ENCODE measurements at places on chromosomes 7 and 10.
A peak's percentile ranks its signal among the peaks of the same experiment; 100 is the strongest.

DNA sequence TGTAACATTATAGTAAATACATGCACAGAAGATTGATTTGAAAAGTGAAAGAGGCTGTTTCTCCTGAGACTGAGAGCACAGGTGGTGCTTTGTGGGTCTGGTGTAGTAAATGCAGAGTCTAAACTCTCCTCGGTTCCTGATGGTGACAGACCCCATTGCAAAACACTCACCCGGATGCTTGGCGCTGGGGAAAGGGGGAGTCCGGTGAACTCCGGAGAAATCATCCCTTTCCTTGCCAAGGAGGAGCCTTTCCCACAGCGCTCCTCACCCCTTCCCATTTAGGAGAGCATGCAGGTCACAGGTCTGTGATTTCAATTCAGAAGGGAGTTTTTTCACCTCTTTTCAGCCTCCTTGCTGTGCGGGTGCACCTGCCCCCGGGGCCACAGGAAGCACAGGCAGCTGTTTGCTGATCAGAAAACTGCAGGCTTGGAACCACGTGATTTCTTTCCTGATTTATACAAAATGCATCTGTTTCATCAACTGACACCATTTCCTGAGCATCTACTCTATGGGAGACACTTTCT is 75.6 kb upstream of the LYZL2 start:
- peak; percentile 67 for DNase-seq

DNA sequence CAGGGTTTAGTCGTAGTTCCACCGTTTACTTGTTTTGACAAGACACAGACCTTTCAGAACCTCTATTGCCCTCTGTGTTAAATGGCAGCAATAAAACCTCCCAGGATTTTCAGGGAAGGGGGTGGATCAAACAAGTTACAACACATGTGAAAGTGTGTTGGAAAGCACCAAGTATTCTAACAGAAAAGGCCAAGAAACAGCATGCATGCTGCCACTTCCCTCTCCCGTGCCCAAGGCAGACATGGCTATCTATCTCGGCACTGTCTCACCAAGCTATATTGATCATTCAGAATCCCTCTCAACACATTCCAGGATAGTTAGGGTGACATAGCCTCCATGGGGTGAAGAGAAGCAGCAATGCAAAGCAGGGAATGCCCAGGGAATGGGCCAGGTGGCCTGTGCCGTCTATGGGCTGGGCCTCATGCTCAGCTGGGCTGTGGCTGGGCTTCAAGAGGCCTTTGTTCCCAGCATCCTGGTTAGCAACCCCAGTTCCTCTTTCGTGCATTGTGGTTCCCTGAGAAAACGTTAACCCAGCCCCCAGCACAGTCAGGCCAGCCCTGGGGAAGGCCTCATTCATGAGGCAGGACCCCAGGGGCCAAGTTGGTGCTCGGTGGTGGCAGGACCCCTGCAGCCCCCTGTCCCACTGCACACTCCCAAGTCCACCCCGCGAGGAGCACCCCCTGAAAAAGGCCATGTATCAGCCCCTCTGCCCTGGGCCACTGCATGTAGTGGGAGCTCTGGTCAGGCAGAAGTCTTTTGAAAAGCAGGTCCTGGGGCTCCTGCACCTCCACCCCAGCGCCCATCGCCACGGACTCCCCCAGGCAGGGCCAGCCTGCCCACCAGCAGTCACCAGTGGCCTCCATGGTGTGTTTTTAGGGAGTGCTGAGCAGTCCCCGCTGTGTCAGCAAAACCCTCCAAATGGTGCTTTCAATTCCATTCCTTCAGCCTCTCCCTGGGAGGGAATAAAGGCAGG is 25.5 kb downstream of the VSIR start:
- no peak for DNase-seq

DNA sequence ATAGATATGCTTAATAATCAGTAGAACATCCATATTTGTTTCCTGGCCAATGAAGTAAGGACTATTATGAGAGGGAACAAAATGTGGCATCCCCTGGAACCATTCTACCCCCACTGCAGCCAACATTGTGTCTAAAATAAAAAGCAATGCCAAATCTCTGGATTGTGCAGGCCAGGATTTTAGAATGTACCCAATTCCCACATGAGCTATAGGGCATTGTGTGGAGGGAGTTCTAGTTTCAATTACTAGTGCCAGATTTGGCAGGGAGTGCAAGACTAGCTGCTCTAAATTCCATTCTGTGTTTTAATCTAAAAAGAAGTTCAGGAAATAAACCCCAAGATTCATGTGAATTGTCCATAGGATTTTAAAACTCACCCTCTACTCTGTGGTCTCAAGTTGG is 112.3 kb downstream of the HGF start:
- no peak for DNase-seq

GRCh38 chr7:139898483-139898882 is 69.4 kb downstream of the TBXAS1 start:
- no peak for DNase-seq

DNA sequence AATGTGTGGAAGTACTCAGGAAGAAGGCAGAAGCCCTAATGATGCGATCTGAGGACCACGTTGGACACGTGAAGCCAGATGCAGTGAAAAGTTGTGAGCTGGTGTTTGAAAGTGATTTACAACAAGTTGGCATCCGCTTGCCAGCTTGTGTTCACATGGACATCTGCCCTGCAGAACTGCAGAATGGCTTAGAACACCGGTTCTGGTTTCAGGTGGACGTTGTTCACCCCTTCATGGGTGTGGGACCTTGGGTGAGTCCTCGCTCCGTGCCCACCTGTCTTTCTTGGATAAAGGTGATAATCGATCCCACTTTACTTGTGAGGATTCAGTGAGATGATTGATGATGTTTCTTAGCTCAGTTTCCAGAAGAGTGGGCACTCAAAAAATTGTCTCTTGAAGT is 53.8 kb downstream of the CAMK1D start:
- no peak for DNase-seq

DNA sequence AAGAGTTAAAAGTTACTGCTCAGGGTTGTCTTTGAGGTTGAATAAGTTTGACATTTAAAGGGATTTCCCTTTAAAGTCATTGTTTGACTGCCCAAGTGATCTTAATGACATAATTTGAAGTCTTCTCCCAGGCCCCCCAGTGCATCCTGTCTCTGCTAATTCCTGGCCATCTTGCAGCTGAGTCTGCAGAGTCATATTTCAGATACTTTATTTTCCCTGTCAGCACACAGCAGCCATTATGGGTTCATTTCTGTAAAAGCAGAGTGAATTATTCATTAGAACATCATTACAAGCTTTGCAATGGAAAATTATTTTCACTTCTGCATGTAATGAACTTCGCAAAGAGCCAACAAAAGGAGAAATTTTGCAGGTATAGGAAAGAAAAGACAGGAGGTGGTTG is 536.6 kb downstream of the GALNT17 start:
- DNase-seq: no peak

- DNase-seq: no peak
Measured at GRCh38 chr10:10361301-10361885, 656.3 kb upstream of the CELF2 start.

- no peak for DNase-seq
Measured at GRCh38 chr10:59695637-59696036, 14.0 kb downstream of the SLC16A9 start.

DNA sequence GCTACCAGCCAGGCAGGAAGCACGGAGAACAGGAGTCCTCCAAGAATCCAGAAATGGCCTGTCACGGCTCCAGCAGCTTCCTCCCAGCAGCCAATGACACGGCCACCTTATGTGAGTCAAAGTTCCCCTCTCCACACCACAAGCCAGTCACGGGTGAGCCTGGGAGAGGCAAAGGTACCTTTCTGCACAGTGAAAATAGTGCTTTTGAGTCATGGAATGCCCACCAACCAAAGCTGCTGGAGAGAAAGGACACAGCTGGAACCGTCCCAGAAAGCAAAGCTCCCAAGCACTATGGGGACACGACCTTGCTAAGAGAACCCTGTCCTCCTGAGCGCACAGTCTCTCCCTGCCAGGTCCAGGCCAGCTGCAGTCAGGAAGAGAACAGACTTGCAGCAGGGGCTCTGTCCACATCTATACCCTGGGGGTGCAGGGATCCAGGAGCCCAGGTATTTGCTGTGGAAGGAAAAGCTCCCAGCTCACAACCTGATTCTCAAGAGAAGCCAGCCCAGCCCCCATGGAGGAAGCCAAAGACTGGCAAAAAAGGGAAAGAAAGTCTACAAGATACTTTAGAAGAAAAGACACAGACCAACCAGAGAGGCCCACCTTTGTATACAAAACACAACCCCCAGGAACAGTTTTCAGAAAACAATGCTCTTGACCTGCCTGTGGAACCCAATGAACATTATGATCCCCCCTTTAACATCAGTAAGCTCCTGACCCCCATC is 24.4 kb downstream of the C10orf71 start:
- DNase-seq: no peak

GRCh38 chr7:34013421-34013820 is 108.1 kb downstream of the BMPER start:
- DNase-seq: no peak

GRCh38 chr7:36523371-36524101 is 133.9 kb downstream of the ANLN start:
- no peak for DNase-seq

DNA sequence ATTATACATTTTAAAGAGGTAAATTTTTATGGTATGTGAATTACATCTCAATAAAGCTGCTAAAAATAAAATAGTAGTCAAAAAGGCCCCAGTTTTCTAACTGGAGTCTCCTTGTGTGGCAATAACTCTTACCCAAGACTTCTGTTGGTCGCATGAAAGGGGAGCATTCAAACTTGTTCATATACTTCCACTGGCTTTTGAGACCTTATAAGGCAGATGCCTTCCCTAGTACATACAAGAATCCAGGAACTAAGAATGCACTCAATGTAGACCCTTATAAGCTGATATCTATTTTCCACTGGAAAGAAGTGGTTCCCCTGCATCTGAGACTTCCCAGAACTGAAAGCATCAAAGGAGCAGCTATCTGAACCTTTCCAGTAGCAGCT is 13.0 kb downstream of the BCAP29 start:
- no peak for DNase-seq

GRCh38 chr7:128726059-128726736 is 13.0 kb upstream of the CALU start:
- DNase-seq: no peak

DNA sequence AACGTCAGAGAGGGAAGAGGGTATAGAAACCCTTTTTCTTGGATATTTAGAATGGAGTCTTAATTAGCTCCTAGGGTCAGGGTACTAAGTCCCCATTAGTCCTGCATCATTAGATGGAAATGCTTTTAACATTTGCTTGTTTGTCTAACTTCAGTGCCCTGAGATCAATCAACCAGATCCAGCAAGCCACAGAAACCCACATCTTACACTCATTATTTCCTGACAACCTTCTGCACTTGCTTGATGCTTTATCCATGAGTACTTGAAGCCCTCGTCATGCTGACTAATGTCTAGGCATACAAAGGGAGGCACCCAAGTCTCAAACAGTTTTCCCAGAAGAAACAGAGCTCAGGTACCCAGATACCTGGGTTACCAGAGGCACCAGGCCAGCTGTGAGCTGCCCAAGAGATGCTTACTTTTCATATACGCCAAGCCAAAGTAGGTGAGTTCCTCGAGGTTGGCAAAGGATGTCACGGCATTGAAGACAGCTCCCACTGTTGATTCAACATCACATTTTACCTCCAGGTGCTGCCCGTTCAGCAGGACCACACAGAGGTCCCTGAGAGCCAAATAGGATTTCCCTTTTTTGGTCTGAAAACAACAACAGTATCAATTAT is 42.7 kb downstream of the FRMPD2 start:
- DNase-seq: no peak

DNA sequence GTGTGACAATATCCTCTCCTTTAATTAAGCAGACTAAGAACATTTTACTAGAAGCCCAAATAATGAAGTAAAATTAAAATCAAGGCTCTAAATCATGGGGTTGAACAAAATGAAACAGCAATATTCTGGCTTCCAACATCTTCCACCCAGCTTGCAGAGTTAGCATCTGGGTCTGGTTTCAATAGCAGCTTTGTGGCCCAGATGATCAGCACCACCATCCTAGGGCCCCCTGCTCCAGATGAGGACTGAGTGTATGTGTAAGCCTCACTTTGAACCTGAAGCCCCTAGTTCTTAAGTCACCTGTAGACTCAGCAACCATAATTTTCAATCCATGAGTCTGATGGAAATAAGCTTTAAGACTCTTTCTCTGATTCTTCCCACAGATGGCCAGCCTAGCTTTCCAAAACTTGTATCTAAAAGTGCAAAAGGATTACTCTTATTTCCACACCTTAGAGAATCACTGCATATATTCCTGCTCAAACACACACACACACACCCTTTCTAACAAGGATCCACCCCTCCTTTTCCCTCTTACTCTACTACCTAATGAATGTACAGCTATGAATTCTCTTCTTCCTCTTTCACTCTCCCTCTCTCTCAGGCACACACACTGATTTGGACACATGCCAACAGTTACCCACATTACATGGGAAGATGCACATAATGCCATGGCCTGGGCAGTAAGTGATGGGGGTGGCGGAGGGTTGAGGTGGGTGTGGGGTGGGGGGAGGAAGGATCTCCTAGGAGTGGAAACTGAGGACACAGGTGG is 3.5 kb downstream of the DENND11 start:
- DNase-seq: no peak

- DNase-seq: no peak
Measured at GRCh38 chr10:14554091-14554490, 220.6 kb downstream of the FAM107B start.

DNA sequence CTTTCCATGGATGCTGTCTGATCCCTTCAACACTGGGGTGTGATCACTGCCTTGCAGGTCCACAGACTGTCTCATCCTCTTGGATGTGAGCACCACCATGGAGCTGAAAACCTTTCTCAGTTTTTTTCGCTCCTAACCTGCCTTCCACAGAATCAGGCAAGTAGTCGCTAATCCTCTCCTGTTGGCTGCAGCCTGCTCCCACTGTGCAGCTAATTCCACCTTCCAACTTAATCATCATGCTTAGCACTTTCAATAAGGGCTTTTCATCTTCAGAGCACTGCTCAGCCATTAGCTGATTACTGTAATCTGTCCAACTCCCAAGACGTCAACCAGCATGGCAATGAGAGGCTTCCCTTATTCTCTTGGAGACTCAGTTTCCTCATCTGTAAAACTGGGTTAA is 15.1 kb upstream of the CDH23 start:
- DNase-seq: no peak

GRCh38 chr10:132643709-132644526 is 106.3 kb downstream of the INPP5A start:
- DNase-seq: no peak

DNA sequence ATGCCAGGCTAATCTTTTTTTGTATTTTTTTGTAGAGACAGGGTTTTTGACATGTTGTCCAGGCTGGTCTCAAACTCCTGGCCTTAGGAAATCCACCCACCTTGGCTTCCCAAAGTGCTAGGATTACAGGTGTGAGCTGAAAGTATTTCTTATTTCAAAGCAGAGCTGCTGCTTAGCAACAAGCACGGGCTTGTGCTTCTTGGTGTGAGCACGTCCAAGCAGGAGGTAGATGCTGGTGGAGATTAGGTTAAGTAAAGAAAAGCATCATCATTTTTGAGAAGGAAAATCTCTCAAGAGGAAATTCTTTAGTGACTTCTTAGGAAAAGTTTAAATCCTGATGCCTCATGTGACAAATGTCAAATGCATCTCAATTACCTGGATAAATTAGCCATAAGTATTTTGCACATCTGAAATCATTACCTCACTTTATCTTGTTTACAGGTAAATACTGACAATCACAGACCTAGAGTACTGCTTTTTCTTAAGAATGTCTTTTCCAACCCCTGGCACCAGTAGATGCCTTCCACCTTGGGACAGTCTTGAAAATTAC is 431.8 kb upstream of the FZD8 start:
- no peak for DNase-seq

- DNase-seq: no peak
Measured at GRCh38 chr10:20181434-20181833, 365.2 kb downstream of the PLXDC2 start.

GRCh38 chr10:4034907-4035598 is 250.0 kb upstream of the KLF6 start:
- DNase-seq: no peak

- DNase-seq: no peak
Measured at GRCh38 chr7:30661926-30662325, 20.3 kb downstream of the CRHR2 start.

All from NCI-H2081 (cell line).